ENCODE measurements at places on chromosomes 7 and 10.
A peak's percentile ranks its signal among the peaks of the same experiment; 100 is the strongest.

GRCh38 chr10:125148528-125148927, 11.8 kb downstream of the CTBP2 start:
- no peak for DNase-seq

DNA sequence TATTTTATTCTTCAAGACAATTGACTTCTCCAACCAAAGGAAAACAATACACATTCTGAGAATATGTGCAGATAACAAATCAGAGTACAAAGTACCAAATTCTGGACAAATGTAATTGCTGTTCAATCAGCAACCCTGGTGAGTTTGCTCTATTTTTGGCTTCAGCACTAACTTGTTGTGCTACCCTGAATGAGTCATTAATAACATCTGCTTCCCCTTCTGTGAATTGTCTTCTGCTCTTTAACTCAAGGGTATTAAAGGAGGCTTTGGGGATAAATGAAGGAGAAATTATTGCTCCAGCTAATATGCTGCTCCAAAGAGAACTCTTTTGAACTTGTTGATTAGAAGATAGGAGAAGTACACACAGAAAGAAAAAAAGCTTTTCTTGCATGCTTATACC, 459.3 kb downstream of the HTR7 start:
- DNase-seq: no peak

DNA sequence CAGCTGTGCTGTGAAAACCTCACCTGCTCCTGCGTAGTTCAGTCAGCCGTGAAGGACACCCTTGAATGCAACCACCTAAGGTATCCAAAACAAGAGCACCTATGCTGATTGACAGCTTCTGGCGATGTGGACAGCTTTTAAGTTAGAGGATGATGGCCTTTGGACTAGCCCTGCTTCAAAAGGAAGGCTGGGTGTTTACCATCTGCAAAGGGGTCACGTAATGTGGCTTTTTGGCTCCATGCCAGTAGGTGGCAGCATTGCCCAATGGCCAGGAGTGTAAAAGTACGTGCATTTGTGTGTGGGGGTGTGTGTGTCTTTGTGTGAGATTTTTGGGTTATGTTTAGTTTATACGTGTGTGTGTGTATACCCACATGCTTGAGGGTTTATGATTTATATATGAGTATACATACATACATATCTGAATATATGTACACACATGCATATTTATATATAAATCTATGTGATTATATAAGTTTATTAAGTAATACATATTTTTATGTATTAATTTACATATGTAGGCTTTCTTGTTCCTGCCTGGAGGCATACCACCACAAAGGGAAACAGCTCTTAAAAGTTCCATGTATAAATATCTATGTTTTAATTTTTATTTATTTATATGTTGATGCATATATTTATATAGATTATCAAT, 236.3 kb upstream of the ANKRD30A start:
- DNase-seq: peak; percentile 72

DNA sequence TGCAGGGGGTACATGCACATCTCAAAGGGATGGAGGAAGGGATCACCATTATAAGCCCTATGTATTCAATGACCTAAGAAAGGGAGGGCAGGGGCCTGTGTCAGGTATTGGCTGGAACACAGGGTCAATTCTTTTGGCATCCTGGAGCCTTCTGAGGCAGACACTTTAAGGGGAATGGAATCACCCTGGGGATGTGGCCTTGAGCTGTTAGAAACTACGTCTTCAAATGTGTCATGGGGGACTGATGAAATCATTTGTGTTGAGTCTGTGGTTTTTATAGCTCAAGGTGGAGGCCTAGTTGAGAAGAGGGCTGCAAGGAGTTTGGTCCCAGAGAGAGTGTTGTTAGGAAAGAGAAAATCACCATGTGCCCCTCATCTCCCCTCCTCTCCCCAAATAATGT, 206.1 kb upstream of the CELF2 start:
- no peak for DNase-seq

DNA sequence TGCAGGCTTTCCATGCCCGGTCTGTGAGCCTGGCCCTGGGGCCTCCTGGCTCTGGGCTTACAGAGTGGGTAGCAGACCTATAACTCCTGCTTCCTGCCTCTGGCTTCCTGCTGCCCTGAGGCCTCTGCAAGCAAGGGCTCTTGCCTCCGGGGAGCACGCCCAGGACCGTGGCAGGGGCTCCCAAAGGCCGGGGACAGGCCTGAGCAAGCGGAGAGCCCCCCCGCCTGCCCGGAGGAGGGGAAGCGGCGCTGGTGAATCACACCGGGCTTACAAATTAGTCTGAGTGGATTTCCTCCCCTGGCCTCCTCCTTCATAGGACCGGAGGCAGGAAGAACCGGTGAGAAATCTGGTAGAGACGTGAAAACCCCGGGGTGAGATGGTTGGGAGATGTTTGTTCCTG, 1.5 kb upstream of the MYL10 start:
- no peak for DNase-seq

DNA sequence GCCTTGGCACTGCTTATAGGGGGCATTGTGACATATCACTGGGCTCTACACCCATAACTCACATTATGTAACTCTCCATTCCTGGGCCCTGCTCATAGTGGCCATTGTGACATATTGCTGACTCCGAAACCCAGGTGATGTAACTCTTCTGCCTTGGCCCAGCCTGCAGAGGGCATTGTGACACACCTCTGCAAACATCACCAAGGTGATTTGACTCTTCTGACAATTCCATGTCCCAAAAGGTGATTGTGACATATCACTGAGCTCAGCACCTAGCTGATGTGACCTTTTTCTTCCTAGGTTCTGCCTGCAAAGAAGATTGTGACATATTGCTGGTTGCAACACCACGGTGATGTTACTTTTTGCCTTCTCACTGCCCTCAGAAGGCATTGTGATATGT, 36.5 kb upstream of the ZNF680 start:
- no peak for DNase-seq

GRCh38 chr7:42700406-42701327, 211.2 kb downstream of the C7orf25 start:
- DNase-seq: no peak

- DNase-seq: no peak
Observed at GRCh38 chr7:127056202-127056601, 196.5 kb downstream of the GRM8 start.

DNA sequence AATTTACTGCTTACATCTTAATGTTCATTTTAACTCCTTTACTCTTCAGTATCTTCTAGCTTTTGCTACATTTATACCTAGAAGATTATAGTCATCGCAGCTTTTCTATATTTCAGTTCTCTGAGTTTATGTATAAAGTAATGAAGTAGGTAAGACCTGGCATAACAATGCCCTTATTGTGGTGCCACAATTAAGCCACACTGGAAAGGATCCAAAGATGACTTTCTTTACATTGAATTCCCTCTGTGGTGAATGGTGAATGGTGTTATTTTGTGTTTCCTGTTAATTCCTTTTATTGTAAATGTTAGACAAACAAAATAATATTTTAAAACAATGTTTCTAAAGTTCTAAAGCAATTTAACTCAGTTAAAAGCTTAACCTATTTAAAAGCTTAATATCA, 36.2 kb downstream of the SEMA3D start:
- no peak for DNase-seq

- peak; percentile 48 for DNase-seq
Observed at GRCh38 chr10:107032700-107033401, 131.7 kb downstream of the SORCS1 start.

- DNase-seq: no peak
Observed at GRCh38 chr10:22648547-22648961, 65.8 kb downstream of the PIP4K2A start.

- no peak for DNase-seq
Observed at GRCh38 chr7:15218261-15218660, 315.7 kb upstream of the DGKB start.

DNA sequence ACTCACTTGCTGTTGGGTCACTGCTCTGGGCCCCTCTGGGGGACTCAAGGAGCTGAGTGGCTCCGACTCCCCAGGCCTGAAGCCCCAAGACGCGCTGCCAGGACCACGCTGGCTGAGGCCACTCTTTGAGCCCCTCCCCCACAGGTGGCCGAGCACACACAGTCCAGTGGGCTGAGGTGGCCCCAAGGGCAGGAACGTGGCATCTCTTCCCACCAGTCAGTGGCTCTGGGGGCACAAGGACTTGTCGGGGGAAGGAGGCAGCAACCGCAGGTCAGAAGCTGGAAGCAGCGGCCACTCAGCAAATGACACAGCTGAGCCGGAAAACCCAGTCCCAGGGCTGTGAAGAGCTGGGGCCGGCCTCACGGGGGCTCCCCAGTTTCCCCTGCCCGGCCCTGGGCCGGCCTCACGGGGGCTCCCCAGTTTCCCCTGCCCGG, 24.1 kb downstream of the GRIFIN start:
- no peak for DNase-seq

GRCh38 chr7:135499818-135500217, 10.1 kb downstream of the CNOT4 start:
- DNase-seq: no peak

GRCh38 chr7:49812534-49812933, 39.1 kb downstream of the VWC2 start:
- no peak for DNase-seq

- peak; percentile 72 for DNase-seq
Observed at GRCh38 chr10:14185316-14186045, 145.2 kb downstream of the FRMD4A start.

Measured in SK-N-DZ (cell line).